ENCODE measurements at places on chromosomes 7 and 10. TPM values are rescaled to one million over a fixed set of nuclear protein-coding genes. Genes with fewer than 3 reads are reported as not detected.

- DNase-seq, result no peak
Measured at GRCh38 chr7:85039196-85039923, 147.5 kb downstream of the SEMA3D start.

MMD2 gene
- not detected for total RNA-seq

- DNase-seq, result no peak
Measured at GRCh38 chr7:88230646-88231045, 10.8 kb upstream of the SRI start.

- DNase-seq, result no peak
Measured at GRCh38 chr10:8050556-8051108, 3.9 kb upstream of the GATA3 start.

PNLIPRP2 gene
- total RNA-seq, result not detected

Measured in Right ventricle myocardium inferior (tissue), 1 donor.